ENCODE measurements at places on chromosomes 12 and 14.

DNA sequence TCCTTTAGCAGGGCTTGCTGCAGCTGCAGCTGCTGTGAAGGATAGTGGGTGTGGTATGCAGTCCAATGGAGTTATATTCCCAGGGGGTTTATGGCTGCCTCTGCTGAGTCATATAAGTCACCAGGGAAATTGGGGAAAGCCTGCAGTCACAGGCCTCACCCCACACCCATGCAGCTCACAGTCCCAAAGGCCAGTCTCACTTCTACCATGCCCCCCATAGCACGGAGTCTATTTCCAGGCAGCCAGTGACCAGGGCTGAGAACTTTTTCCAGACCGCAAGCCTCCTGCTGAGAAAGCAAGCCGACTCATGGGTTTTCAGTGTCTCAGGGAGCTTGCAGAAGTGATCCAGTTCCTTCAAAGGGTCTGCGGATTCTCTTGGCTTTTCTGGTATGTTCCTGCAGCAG is 322.4 kb upstream of the CLEC14A start:
- DNase-seq = peak; percentile 57

DNA sequence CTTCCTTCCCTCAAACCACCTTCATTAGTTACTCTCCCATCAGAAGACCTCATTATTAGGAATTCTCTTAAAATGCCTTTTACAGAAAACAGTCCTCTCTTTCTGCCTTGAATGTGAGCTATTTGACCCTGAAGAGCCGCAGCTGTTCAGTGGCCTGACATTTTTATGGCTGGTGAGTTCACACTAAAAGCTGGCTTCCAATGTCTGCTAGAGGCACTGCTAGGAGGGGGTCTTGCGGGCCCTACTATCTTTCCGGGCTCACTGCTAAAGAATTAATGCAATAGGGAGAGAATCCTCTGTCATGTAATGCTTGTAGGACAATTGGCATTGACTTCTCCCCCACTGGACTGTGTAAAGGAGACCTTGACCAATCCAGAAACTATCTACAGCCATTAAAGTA is 87.7 kb downstream of the GPR135 start:
- DNase-seq = peak; percentile 67

GRCh38 chr14:82720946-82721345 is 1187.3 kb upstream of the SEL1L start:
- DNase-seq = no peak

GRCh38 chr12:116434155-116435011 is 124.8 kb upstream of the MAP1LC3B2 start:
- peak; percentile 89 for DNase-seq

DNA sequence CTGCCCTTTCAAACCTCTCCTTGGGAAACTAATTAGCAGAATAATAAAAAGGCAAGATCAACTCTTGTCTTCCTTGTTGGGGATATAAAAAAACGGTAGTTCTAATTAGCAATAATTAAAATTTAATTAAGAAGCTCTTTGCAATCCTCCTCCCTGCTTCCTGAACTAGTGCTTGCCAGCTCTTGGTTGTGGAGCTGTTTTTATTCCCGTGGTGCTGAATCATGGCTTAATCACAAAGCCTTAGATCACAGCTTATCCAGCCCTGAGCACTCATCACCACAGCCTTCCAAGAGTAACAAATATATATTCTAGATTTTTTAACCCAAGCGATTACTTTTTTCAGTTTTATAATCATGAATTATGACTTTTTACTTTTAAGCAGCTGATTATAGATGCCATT is 63.2 kb upstream of the INSM2 start:
- peak; percentile 22 for DNase-seq

GRCh38 chr14:63292805-63293204 is 25.9 kb downstream of the GPHB5 start:
- no peak for DNase-seq

GRCh38 chr14:57960946-57961785 is 95.3 kb upstream of the SLC35F4 start:
- no peak for DNase-seq

DNA sequence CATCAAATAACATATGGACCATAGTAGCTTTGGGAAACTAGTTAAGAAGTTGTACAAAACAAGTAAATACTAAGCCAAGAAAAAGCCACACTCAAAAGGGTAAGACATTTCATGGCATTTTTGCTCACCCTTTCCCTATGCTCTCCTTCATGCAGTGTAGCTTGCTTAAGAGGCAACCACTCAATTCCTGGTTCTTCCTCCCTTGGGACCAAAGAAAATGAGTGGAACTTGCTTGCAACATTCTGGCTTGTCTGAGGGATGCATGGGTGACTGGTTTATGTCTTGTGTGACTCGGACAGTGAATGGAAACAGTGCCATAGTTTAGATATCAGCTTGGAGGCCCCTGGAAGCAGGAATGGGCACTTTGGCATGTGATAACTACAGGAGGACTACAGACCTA is 252.0 kb upstream of the ARID2 start:
- DNase-seq = no peak

GRCh38 chr14:100786576-100787219 is 39.2 kb upstream of the MEG3 start:
- no peak for DNase-seq

GRCh38 chr12:92702754-92703679 is at the start of gene PLEKHG7:
Gene PLEKHG7 (plus strand): TSS chr12:92702989. CDS start chr12:92706632, 3,643 bp downstream.
- DNase-seq = no peak

DNA sequence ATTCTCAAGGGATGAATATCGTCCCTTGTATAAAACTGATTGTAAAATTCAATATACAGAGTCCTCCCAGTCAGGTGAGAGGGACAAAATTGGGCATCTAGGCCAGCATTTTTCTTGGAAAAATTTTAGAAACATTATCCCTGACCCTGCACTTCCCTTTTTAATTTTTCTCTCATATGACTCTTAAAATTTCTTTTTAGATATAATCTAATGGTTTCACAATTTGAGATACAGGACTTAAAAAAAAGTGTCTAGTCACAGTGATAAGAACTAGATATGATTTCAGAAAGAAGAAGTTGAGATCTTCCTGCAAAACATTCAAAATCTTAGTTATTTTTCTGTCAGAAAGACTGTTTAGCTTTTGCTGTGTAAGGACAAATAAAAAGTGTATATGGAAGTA is 270.8 kb upstream of the PPFIA2 start:
- DNase-seq = no peak

DNA sequence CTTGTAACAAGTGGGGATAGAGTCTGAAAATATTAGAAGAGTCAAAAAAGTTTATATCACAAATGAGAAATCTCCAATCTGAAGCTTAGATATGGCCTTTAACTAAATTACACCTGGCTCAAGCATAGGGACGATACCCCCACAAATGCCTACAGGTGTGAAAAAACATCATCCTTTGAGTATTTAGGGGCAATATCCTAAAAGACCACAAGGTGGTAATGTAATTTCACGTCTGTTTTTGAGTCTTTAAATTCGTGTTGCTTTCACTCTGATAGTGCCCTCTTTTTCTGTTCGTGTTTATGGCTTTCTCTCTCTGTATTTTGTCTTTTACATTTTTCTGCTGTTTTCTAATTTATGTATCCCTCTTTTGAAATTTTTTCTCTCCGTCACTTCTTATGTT is 84.3 kb downstream of the ETNK1 start:
- peak; percentile 40 for DNase-seq

DNA sequence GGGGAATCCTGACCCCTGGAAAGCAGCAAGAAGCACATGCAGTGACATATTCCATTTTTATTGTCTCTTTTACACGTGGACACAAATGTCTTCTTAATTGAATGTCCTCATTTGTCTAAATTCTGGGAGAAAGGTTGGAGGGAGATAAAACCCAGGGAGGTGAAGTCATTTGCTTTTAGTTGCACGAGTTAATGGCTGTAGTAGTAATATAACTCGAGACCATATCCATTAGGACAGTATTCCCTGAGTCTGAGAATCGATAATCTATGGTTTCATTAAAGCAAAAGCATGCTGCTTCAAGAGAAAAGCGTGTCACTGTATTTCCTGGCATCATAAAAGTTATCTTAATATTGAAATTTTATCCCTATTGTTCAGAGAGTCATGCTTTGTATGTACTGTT is 216.0 kb upstream of the PELI2 start:
- no peak for DNase-seq

- DNase-seq = peak; percentile 42
These were observed 67.4 kb downstream of the LGMN start for GRCh38 chr14:92680781-92681650.

DNA sequence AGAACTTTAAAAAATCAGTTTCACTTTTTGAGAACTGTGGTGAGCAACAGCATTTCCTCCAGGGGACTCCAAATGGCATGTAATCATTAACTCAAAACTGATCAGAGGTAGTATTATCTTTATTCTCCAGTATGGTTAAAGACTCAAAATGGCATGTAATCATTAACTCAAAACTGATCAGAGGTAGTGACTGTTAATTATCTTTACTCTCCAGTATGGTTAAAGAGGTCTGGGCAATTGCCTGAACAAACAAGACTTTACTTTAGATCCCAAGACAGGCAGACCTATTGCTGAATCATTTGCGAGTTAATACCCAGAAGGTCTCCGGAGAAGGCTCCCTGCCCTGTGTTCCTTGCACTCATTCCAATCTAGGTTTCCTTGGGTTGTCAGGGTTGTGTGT is 6.6 kb upstream of the ACADS start:
- DNase-seq = no peak

GRCh38 chr12:116881325-116881876 is at the start of gene HRK:
Gene HRK (minus strand): TSS chr12:116881441. CDS start chr12:116881307, 134 bp downstream.
- DNase-seq = no peak

DNA sequence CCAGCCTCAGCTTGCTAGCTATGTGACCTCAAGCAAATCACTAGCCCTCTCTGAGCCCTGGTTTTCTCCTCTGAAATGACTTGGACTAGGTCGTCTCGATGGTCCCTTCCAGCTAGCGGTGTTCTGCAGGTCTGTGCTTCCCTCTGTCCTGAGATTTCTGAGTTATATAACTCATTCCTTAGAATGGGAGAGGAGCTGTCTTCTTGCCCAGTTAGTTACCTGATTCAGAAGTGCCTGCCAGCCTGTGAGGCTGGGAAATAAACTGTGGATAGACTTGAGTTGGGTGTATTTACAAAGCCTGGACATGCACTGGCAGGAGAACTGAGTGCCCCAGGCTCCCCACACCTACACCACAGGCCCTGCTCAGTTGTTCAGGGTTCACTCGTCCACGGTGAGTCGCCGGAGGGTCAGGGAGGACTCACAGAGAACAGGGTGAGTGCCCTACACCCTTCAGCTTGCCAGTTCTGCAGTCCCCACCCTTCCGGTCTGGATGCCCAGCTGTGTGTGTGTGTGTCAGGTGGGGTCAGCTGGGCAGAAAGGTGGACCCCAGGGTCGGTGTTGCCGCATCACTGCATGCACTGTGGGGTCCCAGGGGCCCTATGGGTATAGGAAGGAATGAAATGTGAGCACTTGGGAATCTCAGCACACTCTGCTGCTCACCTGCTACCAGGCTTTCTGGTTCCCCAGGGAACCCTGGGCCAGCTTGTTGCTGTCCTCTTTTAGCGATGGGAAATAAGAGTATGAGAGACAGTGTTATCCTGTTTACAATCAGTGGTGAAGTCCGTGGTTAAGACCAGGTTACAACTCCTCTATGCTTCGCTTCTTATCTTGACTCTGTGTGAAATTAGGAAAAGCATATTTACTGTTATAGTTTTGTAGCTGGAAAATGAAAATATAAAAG is 348.2 kb downstream of the DPF3 start:
- DNase-seq = peak; percentile 56

GRCh38 chr12:104620837-104621531 is 164.2 kb downstream of the CHST11 start:
- DNase-seq = no peak

- peak; percentile 53 for DNase-seq
These were observed 113.5 kb upstream of the VASH1 start for GRCh38 chr14:76647697-76648298.

DNA sequence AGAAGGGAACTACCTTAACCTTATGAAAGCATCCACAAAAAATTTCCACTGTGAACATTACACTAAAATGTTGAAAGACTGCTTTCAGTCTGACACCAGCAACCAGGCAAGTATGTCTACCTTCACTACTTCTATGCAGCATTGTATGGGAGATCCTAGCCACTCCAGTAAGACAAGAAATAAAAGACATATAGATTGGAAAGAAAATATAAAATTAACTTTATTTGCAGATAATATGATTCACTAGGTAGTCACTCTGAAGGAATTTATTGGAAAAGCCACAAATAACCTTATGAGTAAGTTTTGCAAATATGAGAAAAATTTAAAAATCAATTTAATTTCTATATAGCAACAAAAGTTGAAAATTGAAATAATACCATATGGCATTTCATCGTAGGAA is 172.0 kb downstream of the RERGL start:
- peak; percentile 11 for DNase-seq

GRCh38 chr14:89288114-89288513 is 128.9 kb downstream of the FOXN3 start:
- no peak for DNase-seq

DNA sequence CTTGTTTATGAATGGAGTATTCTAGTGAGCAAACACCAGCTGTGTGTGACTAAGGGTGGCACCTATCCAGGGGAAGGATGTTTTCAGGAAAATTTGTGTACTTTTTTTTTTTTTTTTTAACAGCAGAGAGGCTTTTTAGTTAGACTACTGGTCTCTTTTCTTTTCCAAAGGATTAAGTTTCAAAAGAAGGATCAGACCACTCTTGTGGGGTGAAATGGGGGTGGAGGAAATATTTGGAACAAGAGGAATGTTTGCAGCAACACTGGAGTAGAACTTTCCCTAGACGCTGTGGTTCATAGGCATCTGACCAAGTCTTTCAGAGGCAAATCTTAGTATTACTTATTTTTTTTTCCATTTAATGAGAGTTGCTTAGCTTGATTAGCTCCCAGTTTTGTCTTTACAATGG is 21.1 kb downstream of the NUBPL start:
- peak; percentile 57 for DNase-seq

GRCh38 chr14:21807975-21808374 is 134.4 kb upstream of the OR4E1 start:
- no peak for DNase-seq

- no peak for DNase-seq
These were observed 256.8 kb upstream of the FKBP4 start for GRCh38 chr12:2537868-2538541.

DNA sequence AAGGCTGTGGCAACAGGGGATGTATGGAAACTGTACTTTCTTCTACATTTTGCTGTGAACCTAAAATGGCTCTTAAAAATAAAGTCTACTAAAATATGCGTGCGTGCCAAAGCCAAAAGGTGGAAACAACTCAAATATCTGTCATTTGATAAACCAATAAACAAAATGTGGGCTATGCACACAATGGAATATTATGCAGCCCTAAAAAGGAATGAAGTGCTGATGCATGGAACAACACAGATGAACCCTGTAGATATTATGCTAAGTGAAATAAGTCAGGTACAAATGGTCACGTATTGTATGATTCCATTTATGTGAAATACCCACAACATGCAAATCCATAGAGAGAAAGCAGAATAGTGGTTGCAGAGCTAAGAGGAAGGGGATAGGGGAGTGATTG is 8.0 kb downstream of the CACNA2D4 start:
- no peak for DNase-seq

DNA sequence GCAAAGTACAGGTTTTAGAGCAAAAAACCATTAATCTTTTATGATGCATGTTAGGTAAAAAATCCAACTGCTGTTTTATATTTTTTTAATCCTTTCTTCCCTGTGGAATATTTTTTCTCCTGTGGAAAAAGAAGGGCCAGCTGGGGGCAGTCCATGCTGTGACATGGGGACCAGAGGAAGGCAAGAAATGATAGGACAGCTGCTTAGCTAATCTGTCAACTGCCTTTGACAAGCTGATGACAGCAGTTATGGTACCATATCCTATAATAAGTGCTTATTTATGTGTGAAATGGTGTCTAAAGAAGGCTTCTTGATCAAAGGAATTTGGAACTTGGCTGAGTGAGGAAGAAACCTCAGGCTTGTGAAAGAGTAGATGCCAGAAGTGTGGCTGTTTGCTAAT is 452.4 kb upstream of the NOVA1 start:
- DNase-seq = no peak

- DNase-seq = peak; percentile 69
These were observed 18.2 kb upstream of the SUSD6 start for GRCh38 chr14:69593018-69593677.

Data from LHCN-M2 (cell line).